ENCODE measurements at places on chromosomes 4 and X.
A peak's percentile ranks its signal among the peaks of the same experiment; 100 is the strongest.

DNA sequence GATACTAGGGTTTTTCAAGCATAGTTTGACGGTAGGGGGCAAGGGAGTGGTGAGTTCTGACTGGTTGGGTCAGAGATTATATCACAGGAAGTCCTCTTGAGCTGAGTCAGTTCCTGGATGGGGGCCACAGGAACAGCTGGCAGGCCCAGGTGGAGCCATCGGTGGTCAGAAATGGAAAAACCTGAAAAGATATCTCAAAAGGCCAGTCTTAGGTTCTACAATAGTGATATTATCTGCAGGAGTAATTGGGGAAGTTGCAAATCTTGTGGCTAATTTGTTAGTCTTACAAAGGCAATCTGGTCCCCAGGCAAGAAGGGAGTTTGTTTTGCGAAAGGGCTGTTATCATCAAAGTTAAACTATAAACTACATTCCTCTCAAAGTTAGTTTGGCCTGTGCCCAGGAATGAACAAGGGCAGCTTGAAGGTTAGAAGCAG lies 159.3 kb downstream of the PTCHD1 start:
- DNase-seq, result peak; percentile 41

GRCh38 chr4:75289914-75290582 lies 224.2 kb downstream of the RCHY1 start:
- peak; percentile 80 for DNase-seq

DNA sequence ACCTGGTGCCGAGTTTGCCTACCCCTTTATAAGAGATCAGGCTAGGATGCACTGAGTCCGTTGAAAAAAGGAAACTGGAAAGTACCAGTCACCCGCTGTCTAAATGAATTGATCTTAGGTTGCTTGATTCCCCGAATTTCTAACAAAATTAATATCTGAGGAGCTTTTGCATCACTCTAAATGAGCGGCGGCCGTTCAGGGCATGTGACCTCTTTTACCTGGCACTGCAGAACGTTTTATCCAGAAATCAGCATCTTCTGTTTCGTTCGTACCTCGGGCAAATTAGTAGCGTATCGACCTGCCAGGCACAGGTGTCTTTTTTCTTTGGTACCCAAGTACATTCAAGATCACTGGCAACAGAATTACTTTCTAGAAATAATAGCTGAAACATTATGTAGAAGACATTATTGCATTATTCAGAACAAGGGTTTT lies 876 bp downstream of the KLHL2 start:
- peak; percentile 77 for DNase-seq

GRCh38 chr4:1012034-1012739 lies 761 bp downstream of the FGFRL1 start:
- DNase-seq, result no peak

DNA sequence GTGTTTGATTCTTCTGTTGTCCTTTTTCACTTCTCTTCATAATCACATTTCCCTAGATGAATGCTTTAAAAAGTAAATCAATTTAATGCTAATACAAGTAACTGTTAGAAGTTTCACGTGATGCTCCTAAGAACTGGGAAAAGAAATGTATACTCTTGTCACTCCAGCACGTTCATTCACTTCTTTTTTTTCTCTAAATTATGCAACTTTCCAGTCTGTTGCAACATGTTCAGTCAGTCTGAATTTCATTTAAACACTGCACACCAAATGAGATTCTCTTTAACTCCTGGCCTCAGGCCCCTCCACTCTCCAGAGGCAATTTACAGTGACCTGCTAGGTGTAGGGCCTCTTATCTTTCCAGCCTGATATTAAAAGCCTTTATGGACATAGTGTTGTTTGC lies 321.9 kb downstream of the HS3ST1 start:
- no peak for DNase-seq

GRCh38 chrX:9418262-9418661 lies 46.6 kb upstream of the TBL1X start:
- DNase-seq, result no peak

GRCh38 chr4:168514249-168514852 lies 17.5 kb downstream of the PALLD start:
- DNase-seq, result peak; percentile 55

GRCh38 chr4:100969925-100970324 lies 377.4 kb downstream of the PPP3CA start:
- no peak for DNase-seq

- DNase-seq, result no peak
These were observed 358.4 kb downstream of the PPP3CA start for GRCh38 chr4:100988876-100989275.

DNA sequence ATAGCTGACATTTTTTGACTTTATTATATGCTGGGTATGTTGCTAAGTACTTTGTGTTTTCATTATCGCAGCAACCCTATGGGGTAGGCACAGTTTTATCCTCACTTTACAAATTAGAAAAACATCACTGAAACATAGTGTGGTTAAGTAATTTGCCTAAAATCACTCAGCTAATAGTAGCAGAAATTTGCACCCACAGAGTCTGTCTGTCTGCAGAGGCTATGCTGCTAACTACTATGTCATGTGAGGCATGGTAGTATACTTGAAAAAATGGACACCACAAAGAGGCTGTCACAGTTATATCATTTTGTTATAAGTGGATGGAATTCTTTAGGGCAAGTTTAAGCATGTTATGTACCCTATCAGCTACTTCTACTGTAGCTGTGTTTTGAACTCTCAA lies 69.0 kb downstream of the STAG2 start:
- peak; percentile 62 for DNase-seq

GRCh38 chrX:154002215-154002719 lies 17.4 kb downstream of the IRAK1 start:
- DNase-seq, result peak; percentile 71

GRCh38 chr4:182560358-182560757 lies 317.2 kb downstream of the TENM3 start:
- DNase-seq, result no peak

GRCh38 chr4:27005501-27005900 lies 144.9 kb downstream of the STIM2 start:
- no peak for DNase-seq

DNA sequence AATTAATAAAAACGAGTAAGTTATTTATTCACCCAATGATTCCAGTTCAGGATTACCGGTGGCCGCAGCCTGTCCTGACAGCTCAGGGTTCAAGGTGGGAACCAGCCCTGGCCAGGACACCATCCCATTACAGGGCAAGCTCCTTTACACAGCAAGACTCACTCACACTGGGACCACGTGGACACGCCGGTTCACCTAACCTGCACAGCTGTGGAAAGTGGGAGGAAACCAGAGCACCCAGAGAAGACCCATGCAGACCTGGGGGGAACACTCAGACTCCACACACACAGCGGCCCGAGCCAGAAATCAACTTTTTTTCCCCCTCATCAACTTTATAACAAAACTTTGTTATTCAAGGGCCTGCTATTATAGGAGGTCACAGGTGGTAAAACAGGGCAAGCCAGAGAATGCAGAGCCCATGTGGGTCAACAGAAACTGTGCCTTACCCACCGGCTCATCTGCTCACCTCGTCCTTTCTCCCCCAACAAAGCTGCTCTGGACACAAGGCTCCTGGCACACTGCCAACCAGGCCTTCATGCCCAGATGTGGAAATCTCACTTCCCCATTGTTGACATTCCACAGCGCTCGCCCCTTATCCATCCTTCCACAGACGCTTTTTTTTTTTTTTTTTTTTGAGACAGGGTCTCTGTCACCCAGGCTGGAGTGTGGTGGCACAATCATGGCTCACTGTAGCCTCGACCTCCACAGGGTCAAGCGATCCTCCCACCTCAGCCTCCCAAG lies 8.0 kb upstream of the ODAPH start:
- no peak for DNase-seq
